ENCODE measurements at places on chromosomes 3 and 15.

- no peak for DNase-seq
Observed at GRCh38 chr3:109073116-109073515, 44.8 kb downstream of the MORC1 start.

GRCh38 chr3:171113716-171114115 lies 87.2 kb upstream of the SLC2A2 start:
- no peak for DNase-seq

DNA sequence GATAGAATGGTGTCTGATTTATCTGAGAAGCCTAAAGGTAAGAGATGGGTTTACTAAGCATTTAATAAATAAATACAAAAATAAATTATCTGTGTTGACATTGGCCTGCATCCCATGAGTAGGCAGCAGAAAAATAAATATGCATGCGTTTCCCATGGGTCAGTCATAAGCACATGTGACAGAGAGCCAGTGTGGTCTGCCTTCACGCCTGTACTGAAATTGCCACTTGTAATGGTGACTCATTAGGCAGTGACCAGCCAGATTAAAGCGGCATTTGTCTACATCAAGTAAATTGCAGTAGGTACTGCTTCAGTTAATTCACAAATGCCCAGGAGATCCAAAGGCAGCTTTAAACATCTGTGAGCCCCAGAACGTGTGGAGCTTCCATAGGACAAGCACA lies 399.6 kb downstream of the NAALADL2 start:
- DNase-seq = peak; percentile 20

GRCh38 chr3:125434582-125435011 lies 59.5 kb upstream of the ZNF148 start:
- no peak for DNase-seq

DNA sequence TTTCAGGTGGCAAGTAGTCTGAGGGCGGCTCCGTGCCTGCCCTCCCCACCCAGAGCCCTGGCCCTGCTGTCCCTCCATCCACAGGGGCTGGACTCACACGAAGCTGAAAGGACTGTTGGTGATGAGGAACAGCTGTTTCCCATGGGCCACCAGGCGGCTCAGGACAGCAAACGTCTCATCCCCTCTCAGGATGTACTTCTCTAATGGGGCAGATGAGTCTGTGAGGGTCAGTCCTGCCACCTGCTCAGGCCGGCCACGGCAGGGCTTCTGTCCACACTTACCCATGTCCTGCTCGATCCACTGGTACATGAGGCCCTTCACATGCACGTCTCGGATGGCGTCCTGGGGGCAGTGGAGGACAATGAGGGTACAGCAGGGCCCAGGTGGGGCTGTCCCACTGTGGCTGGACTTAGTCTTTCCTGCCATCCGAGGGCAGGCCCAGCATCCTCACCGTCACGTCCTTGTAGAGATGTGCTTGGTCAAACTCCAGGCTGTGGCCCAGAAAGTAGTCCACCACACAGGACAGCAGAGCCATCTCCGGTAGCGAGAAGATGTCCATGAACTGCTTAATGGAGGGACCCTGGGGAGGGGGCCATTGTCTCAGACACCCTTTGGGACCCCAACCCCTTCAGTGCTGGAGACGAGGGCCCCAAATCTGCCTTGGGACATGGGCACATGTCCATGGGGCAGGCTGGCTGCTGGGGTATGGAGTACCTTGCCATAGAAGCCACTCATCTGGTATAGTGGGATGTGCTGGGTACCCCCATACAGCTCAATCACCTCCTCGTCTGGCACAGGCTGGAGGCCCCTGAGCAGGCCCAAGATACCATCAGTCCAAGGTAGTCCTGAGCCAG lies 5.7 kb downstream of the NT5DC2 start:
- no peak for DNase-seq

DNA sequence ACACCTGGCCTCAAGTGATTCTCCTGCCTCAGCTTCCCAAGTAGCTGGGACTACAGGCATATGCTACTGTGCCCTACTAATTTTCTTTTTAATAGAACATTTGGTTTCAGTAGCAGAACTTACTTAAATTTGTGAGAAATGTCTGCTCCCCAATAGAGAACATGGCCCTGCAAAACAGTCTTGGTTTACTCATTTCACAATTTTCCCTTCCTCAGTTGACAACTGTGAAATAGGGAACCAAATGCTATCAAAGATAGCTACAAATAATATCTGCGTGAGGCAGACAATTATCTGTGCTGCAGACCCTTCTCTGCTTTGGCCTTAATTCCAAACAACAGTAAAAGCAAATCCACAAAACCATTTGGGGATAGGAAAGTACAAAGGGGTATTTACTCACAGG lies 22.6 kb downstream of the METTL6 start:
- DNase-seq = no peak

DNA sequence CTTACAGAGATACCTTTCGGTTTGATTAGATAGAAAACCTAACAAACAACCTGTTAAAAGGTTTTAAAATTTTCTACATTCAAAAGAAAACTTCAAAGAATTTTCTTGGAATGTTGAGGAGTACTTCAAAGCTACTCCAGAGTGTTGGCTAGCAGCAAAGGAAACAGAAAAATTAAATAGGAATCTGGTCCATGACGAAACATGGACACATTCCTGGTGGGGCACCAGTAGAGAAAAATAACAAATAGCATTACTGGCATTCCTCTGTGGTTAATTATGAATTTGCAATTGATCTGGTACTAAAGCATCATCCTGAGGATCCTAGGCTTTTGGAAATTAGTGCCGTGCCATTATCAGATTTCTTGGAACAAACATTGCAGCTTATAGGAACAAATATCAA lies 59.5 kb upstream of the DPPA4 start:
- peak; percentile 50 for DNase-seq

DNA sequence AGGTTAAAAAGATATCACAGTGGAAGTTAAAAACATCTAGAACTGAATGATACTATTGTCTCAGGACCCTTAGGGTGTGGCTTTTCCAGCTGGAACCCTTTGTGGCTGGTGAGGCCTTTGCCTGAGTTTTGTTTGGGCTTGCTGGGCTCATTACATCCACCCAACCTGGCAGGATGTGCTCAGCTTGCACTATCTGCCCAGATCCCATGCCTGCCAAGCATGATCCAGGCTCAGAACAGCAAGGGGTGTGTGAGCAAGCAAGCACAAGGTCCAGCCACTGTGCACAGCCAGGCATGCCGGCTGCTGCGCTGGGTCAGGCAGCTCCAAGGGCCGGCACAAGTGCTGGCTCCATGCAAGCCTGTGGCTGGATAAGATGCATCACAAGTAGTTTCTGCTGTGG lies 512.7 kb upstream of the CDIN1 start:
- no peak for DNase-seq

DNA sequence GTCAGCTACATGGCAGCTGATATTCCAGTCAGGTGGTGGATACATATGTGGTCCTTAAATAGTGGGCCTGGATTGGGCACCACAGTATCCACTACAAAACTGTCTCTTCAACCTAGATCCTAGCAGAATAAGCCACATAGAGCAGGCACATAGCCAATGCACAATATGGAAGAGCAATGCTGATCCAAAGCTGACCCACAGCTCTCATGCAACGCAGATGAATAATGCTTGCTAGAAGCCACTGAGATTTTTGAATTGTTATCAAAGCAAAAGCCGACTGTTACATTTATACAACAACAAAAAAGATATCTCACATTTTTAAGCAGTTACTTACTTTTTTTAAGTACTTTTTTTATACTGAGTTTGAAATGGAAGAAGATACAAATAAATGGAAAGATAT lies 11.2 kb downstream of the CNTN3 start:
- no peak for DNase-seq

GRCh38 chr3:38528457-38528856 lies 32.3 kb downstream of the EXOG start:
- no peak for DNase-seq

DNA sequence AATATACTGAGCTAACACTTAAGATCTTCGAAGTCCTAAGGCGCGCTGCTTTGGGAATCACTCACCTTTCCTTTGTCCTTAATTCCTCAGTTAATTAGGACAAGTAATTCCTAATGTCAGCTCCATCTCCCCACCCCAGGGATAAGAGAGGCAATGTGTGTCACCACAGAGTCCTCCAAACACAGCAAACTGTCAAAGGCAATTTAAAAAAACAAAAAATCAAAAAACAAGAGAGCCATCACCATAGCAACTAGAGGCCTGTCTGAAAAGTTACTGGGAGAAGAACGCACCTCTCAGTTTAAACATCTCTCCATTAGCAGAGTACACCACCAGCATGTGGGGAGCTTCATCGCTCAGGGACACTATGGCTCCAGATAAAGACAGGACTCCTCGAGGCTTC lies 101.7 kb downstream of the OSBPL10 start:
- DNase-seq = no peak

DNA sequence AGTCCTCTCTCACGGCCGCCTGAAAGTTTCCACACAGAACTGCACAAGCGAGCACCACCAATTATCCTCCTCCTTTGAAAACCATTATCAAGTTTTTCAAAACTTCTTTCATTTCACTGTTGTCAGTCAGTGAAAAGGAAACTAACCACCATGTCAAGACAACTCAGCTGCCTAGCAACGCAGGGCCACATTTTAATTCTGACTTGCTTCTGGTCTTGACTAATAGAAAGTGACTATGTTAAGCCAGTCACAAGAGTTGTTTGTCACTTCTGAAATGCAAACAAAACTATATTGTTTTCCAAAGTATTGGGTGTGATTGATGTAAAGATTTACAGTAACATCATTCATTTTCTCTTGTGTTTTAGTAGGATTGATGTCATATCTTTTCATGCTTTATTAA lies 612.8 kb upstream of the AGTR1 start:
- DNase-seq = no peak

GRCh38 chr3:172246107-172246844 lies 202.0 kb downstream of the GHSR start:
- no peak for DNase-seq

DNA sequence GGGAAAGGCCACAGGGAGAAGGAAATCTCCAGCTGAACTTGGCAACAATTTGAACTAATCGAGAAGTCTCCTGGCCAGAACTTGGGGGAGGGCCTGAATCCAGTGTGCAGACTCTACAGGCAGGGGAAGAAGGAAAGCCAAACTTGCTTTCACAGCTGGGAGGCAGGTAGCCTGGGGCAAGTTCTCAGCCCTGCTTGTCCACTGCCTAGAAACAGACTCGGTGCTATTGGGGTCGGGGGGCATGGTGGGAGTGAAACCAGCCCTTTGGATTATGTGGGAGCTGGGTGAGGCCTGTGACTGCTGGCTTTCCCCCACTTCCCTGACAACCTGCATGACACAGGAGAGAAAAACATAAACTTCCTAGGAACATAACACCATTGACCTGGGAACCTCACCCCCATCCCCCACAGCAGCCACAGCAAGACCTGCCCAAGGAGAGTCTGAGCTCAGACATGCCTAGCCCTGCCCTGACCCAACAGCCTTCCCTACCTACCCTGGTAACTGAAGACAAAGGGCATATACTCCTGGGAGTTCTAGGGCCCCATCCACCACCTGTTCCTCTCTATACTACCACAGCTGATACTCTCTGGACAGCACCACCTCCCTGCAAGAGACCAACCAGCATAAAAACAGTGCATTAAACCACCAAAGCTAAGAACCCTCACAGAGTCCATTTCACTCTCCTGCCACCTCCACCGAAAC lies 103.7 kb upstream of the MNS1 start:
- DNase-seq = no peak

- no peak for DNase-seq
Observed at GRCh38 chr3:183160616-183161015, 1.9 kb downstream of the LAMP3 start.

DNA sequence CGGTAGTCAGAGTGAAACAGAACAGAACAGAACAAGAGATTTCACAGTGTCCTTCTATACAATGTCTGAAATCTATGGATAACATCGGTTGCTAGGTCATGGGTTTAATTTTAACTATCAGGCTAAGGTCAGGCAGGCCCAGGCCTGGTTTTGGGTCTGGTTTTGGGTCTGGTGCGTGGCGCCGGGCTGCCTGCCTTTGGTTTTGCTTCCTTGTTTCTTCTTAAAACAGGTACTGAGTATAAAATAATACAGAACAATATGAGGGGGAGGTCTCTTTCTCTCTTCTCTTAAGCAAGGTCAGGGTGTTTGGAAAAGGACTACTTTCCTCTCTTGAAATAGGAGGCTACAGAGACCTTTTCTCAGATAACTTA lies 1.4 kb downstream of the AEN start:
- no peak for DNase-seq

GRCh38 chr3:138072796-138073195 lies 42.6 kb downstream of the DZIP1L start:
- DNase-seq = no peak

DNA sequence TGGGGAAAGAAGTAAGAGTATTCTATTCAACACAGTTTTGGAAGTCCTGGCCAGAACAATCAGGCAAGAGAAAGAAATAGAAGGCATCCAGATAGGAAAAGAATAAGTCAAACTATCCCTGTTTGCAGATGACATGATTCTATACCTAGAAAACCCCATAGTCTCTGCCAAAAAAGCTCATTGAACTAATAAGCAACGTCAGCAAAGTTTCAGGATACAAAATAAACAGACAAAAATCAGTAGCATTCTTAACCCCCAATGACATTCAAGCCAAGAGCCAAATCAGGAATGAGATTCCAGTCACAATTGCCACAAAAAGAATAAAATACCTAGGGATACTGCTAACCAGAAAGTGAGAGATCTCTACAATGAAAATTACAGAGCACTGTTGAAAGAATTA lies 99.4 kb upstream of the MITF start:
- no peak for DNase-seq

- no peak for DNase-seq
Observed at GRCh38 chr3:63674586-63674985, 22.1 kb downstream of the SNTN start.

DNA sequence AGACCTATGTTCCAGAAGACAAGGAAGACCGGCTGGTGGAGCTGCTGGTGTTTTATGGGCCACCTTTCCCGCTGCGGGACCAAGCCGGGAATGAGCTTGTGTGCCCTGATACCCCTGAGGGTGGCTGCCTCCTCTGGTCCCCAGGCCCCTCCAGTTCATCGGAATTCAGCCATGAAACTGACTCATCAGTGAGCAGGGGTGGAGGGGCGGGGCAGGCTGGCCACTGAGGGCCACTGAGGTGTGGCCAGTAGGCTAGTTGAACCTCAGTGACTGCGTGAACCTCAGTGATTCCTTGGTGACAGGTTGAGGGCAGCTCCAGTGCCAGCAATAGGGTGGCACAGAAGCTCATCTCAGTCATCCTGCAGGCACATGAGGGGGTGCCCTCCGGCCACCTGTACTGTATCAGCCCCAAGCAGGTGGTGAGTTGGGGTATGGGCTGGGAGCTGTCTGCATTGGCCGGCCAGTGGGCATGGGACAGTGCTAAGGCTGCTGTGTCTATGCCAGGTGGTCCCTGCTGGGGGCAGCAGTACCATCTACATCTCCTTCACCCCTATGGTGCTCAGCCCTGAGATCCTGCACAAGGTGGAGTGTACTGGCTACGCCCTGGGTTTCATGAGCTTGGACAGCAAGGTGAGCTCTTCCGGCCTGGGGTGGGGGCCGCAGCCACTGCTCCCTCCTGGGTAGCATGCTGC lies 20.3 kb downstream of the ACAA1 start:
- no peak for DNase-seq

- DNase-seq = no peak
Observed at GRCh38 chr3:59733041-59733809, 683.4 kb upstream of the CFAP20DC start.
